Natural killer cell treated with Interleukin-12 subunit alpha and Interleukin-12 subunit beta and Interleukin-15 and Interleukin-18, amount 100 ng/mL, for 72 hours (primary cell): ENCODE measurements at places on chromosomes 6 and 20.

- no peak for DNase-seq
Measured at GRCh38 chr6:113306552-113307145, 550.5 kb upstream of the MARCKS start.

DNA sequence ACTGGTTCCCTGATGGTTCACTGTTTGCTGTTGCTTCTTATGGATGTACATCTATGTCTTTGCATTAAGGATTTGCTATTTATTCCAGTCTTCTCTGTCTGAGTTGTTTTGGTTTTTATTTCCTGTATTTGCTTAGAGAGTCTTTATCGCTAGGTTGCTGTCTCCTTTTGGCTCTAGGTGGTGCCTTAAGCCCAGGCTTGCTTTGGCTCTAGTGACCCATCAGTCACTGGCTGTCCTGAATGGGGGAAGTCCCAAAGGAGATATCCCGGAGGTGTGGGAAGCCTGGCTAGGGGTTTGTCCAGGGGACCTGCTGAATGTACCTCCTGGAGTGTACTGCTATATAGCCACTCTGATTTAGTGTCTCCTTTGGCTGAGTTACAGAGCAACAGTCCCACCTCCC, 53.4 kb downstream of the MCHR2 start:
- no peak for DNase-seq

GRCh38 chr6:3612341-3613041, 139.0 kb downstream of the PXDC1 start:
- no peak for DNase-seq

GRCh38 chr6:39818695-39819094, 26.5 kb downstream of the DAAM2 start:
- DNase-seq: no peak

- no peak for DNase-seq
Measured at GRCh38 chr6:36683656-36684446, 5.3 kb downstream of the CDKN1A start.

GRCh38 chr6:7048894-7049293, 58.9 kb upstream of the RREB1 start:
- no peak for DNase-seq

DNA sequence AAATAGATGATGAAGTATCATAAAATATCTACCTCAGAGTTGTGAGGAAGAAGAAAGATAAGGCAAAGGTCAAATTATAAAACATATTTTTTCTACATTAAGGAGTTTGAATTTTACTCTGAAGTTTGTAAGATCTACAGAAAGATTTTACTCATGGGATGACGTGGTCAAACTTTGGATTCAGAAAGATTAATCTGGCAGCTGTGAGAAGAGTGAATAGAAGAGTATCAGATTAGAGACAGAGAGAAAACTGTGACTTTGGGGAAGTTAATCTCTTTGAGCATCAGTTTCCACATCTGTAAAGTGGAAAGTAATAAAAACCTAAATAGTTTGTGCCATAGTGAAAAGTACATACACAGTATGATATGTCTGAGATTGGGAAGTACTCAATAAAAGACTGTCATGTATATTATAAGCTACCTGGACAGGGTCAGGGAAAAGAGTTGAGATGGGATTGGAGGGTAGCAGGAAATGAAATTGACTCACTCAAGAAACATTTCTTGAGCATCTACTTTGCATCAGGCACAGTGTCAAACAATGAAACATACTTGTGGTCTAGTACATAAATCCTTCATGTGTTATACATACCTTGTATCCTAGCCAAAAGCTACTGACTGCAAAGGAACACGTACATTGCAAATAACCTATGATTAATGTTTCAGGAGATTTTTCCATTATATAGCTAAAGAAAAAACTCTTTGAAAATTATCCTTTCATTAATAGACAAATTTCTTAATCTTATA, 222.1 kb downstream of the TMEM200A start:
- no peak for DNase-seq

- no peak for DNase-seq
Measured at GRCh38 chr20:49657118-49657901, 56.4 kb downstream of the B4GALT5 start.

GRCh38 chr6:137512757-137513605, 18.8 kb upstream of the OLIG3 start:
- no peak for DNase-seq

DNA sequence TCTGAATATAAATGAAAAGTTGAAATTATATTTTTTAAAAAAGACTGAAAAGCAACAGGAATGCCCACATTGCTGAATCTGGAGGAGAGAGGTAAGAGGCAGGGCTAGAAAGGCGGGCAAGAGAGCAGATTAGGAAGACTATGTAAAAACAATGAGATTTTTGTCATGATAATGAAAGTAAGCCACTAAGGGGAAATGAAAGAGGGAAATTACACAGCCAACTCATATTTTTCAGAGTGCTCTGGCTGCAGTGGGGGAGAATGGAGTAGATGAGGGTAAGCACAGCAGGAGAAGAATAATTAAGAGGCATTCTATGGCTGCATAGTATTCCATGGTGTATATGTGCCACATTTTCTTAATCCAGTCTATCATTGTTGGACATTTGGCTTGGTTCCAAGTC, 281.9 kb downstream of the PKHD1 start:
- DNase-seq: no peak

GRCh38 chr6:52929321-52930164, 20.0 kb upstream of the GSTA3 start:
- DNase-seq: no peak

DNA sequence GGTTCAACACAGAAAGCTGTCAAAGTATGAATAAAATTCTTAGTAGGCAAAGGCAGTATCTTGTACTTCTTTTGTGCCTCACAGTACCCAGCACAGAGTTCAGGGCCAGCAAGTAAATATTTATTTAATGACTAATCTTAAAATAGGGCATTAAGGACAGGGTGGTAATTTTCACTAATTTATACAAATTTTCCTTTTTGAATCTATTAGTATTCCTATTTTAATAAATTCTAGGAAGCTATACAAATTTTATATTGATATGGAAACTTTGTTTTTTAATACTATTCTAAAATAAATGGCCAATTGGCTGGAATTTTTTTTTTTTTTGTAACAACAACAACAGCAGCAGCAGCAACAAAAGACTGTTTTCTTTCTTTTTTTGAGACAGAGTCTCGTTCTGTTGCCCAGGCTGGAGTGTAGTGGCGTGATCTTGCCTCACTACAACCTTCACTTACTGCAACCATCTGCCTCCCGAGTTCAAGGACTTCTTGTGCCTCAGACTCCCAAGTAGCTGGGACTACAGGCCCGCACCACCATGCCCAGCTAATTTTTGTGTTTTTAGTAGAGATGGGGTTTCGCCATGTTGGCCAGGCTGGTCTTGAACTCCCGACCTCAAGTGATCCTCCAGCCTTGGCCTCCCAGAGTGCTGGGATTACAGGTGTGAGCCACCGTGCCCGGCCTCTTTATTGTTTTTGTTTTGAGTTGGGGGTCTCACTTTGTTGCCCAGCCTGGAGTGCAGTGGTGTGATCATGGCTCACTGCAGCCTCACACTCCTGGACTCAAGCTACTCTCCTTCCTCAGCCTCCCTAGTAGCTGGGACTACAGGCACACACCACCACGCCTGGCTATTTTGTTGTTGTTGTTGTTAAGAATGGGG, 85.2 kb downstream of the FKBP5 start:
- DNase-seq: no peak

GRCh38 chr20:8116067-8116811, 15.8 kb upstream of the PLCB1 start:
- no peak for DNase-seq

DNA sequence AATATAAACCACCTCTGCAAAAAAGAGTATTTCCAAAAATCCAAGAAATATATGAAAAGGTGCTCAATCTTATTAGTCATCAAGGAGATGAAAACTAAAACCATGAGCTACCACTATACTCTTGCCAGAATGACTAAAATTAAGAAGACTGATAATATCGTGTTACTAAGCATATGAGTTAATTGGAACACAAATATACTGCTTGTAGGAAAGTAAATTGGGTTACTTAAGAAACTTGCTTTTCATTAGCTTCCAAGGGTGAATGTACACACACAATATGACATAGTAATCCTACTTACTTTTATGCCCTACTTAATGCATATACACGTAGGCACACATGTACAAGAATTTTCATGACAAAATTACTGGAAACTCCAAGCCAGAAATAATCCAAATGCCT, 3.4 kb downstream of the THEMIS start:
- DNase-seq: no peak

DNA sequence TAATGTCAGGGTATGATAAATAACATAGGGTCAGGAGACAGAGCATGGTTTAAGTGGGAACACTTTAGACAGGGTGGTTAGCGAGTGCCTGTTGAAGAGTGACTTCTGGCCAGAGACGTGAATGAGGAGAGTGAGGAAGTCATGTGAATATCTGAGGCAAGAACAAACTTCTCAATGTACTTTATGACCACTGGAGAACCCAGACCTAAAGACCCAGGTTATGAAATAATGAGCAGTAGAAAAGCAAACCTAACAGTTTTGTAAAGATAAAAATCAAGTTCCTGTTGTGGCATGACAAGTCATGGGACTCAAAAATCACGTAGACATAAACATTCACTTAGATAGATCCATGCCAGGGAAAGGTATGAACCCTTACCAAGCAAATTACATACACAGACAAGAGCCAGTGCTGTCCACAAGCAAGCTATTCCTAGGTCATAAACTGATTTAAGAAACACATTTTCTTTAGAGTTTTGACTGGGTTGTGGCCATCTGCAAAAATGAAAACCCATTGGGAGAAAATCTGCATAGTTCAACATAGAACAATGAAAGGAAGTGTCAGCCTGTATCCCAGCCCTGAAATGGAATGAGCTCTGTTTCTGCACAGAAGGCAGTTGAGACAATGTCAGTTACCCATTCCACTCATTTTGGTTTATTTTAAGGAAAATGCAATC, 2.2 kb upstream of the MYCT1 start:
- no peak for DNase-seq

- DNase-seq: peak; percentile 40
Measured at GRCh38 chr6:157260735-157261410, 62.4 kb downstream of the TMEM242 start.

- no peak for DNase-seq
Measured at GRCh38 chr6:48080227-48081009, 30.6 kb downstream of the PTCHD4 start.

DNA sequence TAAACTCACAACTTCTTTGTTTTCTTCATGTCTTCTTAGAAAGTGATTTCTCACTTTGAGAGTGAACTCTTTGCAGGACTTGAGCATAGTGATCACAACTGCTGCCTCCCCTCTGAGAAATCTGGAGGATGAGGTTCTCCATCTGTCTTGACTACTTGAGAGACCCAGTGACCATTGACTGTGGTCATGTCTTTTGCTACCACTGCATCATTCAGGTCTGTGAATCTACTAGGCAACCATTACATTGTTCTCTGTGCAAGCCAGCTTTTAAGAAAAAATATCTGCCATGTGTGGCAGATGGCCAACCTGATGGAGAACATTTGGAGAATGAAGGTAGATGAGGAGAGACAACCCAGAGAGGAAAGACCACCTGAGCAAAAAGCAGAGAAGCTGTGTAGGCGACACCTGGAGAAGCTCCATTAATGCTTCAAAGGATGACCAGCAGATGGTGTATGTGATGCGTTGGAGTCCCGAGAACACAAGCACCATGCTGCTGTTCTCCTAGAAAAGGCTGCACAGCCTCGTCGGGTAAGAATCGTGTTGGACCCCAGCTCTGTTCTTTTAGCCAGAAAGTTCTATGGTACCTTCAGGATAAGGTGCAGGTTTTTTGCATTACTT, 25.1 kb upstream of the TRIM26 start:
- DNase-seq: no peak

DNA sequence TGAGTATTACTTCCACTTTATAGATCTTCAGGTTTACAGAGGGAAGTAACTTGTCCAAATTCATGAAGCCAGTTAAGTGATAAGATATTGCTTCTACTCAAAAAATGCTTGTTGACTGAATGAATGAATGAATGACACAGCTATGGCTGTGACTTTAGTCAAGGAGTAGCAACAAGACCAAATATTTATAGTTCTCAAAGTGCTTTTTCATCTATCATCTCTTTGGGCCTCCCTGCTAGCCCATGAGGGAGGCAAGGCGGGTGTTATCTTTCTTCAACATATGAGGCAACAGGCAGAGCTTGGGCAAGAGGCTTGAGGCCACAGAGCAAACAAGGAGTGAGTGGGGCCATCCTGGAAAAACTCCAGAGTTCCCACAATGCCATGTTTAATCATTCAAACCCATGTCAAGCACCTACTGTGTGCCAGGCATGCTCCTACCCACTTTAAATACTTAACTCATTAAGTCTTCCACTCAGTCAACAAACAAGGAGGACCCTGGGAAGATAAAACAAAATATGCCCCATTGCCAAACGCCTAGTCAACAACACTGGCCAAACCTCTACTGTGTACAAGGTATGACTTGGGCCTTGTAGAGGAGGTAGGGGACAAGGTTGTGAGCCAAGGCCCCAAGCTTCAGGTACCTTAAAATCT, 15.9 kb downstream of the BCL2L1 start:
- no peak for DNase-seq
